A375 (cell line): ENCODE measurements at places on chromosomes 4 and X. TPM values are rescaled to one million over a fixed set of nuclear protein-coding genes. Genes with fewer than 3 reads are reported as not detected.

TCEAL9 gene
- total RNA-seq = 28.1 and 35.2 TPM in 2 replicates

CLNK gene
- not detected in 2 replicates for total RNA-seq

POF1B gene
- 0.05 TPM in 1 of 2 replicates, not detected in the other for total RNA-seq

SPON2 gene
- total RNA-seq = 10.3 and 13.4 TPM in 2 replicates

MAGEA8 gene
- total RNA-seq = not detected in 2 replicates

MID2 gene
- total RNA-seq = 1.2 and 2.6 TPM in 2 replicates
